GM18507 (cell line): ENCODE measurements at places on chromosomes 3 and 15.

- no peak for DNase-seq
Observed at GRCh38 chr15:29542994-29543393, 273.4 kb upstream of the NSMCE3 start.

- DNase-seq = no peak
Observed at GRCh38 chr3:149319750-149320149, 13.7 kb downstream of the TM4SF18 start.

DNA sequence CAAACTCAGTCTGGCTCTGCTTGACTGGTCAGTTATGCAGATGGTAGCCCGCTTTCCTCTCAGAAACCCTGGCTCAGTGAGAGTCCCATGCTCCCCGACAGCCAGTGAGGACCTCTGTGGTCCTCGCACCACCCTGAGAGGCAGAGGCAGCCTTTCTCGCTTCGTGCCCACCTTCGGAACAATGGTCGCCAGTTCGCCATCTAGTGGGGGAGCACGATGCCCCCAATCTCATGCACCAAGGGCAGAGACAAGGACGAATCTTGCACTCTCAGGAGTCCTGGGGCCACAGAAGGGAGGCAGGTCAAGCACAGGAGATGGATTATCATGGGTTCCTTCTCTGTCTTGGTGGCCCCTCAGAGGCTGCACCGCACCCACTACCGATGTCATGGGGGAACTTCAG, 75.2 kb downstream of the RHCG start:
- no peak for DNase-seq

GRCh38 chr3:7630351-7630911, 769.5 kb downstream of the GRM7 start:
- DNase-seq = no peak

- no peak for DNase-seq
Observed at GRCh38 chr15:42201801-42202200, 6.3 kb downstream of the VPS39 start.

DNA sequence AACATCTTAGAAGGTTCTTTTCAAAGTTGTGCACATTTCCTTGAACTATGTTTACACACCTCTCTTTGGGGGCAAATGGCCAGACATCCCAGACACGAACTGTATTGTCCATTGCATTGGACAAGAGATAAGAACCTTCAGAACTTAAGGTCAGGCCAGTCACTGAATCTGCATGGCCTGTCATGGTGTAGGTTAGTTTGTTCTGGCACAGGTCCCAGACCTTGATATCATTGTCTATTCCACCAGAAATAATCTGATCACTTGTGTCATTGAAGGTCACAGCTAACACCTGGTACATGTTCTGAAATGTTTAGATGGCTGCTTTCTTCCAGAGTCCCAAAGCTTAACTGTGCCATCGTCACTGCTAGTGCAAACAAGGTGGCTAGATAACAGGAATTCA, 55.7 kb downstream of the KCNAB1 start:
- DNase-seq = no peak

- no peak for DNase-seq
Observed at GRCh38 chr3:14295801-14296200, 106.6 kb upstream of the SLC6A6 start.

- no peak for DNase-seq
Observed at GRCh38 chr3:88589138-88589537, 439.4 kb downstream of the C3orf38 start.
